Thoracic aorta (tissue), 2 donors: ENCODE measurements at places on chromosomes 12 and 14. TPM values are rescaled to one million over a fixed set of nuclear protein-coding genes. Genes with fewer than 3 reads are reported as not detected.

GRCh38 chr12:18261273-18261672 is at the start of gene PIK3C2G:
TSS of gene PIK3C2G (plus strand) at chr12:18261518. CDS start at chr12:18282082, 20,564 bp downstream.
- no peak for DNase-seq

DNA sequence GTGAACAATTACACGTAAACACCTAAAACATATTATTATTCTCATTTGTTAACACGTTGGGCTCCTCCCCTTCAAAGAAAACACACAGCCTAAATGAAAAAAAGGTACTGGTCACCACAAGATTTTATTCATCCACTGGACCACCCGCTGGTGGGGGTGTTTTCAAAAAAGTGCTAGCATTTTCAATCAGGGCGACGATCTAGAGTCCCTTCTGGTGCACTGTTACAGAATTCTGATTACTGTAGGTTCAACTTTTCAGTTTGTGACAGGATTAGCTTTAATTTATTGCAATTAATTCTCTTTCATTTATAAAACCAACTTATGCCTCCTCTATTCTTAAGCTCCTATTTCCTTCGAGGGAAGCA is 443 bp downstream of the MAGOHB start:
- DNase-seq, result no peak

- DNase-seq, result no peak
These were observed 4.5 kb downstream of the DPF3 start for GRCh38 chr14:72889366-72889765.

DNA sequence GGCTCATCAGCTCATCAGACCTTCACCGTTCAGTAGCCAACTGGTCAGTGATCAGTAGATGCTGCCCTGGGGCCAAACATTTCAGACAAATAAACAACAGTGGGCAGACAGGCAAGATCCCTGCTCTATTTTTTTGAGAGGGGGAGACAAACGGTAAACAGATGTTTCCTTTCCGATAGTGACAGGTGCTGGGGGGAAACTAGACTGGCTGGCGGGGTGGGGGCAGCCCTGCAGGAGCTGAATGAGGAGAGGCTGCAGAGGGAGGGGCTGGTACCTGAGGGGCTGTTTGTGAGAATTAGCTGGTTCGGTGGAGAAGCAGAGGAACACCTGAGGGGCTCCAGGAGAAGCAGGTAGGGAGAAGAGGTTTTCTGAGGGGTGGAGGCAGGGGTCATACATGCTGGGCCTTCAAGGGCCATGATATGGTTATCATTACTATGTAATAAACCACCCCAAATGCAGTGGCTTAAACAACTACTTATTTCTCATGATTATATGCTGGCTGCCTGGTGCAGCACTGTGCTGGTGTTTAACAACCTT is 8.2 kb upstream of the GOLGA3 start:
- DNase-seq, result no peak

- DNase-seq, result no peak
These were observed 119.3 kb downstream of the LMNTD1 start for GRCh38 chr12:25433581-25434325.

GRCh38 chr12:114430306-114430705 is 24.4 kb upstream of the TBX5 start:
- DNase-seq, result no peak

GRCh38 chr12:124607681-124608425 is 40.4 kb upstream of the NCOR2 start:
- DNase-seq, result no peak

GRCh38 chr14:69637503-69638031 is 26.2 kb downstream of the SUSD6 start:
- no peak for DNase-seq

DNA sequence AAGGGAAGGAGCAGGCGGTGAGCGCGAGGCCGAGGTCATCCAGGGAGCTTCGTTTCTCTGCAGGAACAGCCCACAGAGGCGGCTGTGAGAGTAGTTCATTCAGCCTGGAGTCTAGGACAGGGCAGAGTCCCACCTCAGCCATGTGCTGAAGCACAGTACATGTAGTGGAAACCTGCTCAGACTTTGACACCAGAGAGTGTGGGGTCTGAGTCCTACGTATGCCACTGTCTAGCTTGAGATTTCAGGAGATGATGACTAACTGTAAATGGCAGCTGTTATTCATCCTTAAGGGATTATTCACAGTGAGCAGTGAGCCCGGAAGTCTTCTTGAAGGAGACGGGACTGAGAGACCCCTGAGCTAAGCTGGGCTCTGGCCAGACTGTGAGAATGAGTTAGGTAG is 938 bp upstream of the SLC6A13 start:
- DNase-seq, result no peak

DNA sequence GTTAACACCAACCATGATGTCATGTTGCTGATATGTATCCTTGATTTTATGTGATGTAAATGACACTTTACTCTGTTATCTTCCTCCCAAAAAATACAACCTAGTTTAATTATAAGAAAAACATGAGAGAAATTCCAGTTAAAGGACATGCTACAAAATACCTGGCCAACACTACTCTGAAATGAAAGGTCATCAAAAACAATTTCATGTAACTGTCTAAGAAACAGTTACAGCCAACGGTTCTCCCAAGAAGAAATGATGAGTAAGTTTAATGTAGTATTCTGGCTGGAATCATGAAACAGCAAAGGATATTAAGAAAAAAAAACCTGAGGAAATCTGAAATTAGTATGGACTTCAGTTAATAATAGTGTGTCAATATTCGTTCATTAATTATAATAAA is 653.3 kb upstream of the FOXG1 start:
- no peak for DNase-seq

GRCh38 chr12:118783703-118784102 is 197.6 kb upstream of the SRRM4 start:
- no peak for DNase-seq

DNA sequence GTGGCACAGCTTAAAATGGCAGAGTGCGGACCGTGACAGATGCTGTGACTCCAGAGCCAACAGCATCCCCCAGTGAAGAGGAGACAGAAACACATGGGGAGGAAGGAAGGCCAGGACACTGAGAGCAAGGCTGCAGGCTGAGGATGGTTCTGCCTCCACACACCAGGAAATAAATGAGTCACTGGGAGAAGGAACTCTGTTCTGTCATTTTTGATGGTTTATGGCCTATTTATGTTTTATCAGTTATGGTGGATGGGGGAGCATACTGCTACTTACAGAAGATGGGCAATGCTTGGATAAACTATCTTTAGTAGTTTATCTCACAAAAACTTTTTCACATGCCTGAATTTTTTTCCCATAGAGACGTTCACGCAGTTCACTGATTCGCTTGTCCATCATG is 33.8 kb downstream of the ZFYVE21 start:
- no peak for DNase-seq

DNA sequence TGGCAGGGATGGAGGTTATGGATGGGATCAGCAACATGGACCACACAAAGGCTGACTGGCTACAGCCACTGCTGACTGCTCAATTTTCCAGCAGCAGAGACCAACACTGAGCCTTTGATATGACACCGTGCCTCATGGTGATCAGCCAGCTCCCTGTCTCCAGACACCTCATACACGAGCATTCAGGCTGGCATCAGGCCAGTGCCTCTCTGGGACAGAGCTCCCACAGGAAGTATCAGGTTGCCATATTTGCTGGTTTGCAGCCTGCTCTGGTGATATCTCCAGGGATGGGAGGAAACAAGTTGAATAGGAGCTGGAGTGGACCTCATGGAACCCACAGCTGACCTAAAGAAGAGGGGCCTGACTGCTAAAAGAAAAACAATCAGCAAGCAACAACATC is 471.2 kb upstream of the ATXN7L3B start:
- DNase-seq, result no peak

DNA sequence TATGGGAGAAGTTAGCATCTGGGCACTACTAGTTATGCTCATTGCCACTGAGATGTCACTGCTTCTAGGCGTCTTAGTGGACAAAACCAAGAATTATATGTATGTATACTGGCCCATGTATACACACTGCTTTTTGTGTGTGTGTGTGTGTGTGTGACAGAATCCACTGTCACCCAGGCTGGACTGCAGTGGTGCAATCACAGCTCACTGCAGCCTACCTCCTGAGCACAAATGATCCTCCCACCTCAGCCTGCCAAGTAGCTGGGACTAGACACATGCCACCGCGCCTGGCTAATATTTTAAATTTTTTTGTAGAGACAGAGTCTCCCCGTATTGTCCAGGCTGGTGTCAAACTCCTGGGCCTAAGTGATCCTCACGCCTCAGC is 25.2 kb downstream of the LIMA1 start:
- no peak for DNase-seq

- no peak for DNase-seq
These were observed 54.3 kb upstream of the TMX1 start for GRCh38 chr14:51185754-51186153.

DNA sequence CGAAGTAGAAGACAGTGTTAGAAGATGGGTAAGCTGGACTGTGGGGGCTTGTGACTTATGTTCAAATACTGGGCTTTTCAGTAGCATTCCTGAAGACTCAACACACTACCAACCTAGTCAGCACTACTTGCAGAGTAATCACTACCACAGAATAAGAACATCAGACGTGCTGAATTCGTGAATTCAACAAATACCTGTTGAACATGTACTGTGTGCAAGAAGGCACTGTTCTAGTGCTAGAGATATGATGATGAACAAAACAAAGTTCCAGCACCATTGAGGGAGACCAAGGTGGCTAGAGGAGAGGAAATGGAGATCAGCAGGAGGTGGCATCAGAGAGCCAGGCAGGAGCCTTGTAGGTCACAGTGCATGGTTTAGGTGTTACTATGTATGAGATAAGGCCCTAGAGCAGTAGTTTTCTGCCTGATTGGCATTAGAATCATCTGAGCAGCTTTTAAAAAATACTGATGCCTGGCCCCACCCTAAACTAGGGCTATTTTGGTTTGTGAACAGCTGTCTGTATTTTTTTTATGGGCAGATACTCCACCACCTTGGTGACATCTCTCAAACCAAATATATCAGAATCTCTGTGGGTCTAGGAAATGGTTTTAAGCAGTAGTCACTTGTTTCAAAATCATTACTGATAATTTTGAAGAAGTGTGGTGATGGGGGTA is 26.8 kb downstream of the FERMT2 start:
- DNase-seq, result no peak

DNA sequence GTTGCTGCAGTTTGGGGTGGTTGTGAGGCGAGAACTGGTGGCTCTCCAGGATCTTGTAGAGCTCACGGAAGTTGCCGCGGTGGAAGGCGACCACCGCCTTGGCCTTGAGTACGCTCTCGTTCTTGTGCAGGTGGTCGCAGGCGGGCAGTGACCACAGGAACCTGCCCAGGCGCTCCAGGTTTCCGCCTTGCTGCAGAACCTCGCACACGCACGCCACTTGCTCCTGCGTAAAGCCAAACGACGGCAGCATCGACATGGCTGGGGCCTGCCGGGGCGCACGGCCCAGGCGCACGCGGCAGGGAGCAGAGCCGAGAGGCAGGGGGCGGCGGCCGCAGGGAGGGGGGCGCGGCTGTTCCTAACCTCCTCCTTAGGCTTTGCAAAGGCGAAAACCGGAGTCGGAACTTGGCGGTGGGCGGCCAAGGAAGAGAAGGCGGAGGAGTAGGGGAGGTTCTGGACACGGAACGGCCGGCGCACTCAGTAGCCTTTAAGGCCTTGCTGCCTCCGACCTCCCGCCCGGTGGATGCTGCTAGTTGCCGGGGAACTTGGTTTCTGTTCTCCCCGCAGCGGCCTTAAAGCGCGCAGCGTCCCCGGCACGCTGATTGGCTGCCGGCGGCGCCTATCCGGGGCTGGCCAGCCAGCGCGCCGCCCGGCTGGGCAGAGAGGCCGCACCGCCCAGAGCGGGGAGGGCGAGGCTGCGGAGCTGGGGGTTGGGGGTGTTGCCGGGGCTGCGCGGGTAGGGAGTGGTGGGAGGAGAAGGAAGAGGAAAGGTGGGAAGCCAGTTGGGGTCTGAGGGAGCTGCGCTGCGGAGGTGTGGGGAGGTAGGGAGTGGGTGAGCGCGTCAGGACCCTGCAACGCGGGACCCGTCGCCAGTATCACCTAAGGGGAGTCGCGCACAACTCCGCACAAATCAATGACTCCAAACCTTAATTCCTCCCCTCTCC is at the start of gene SIX1:
Gene SIX1 (minus strand): TSS at position 544 of the 941 bp plus-strand sequence. CDS start 288 bp downstream, at position 256.
- no peak for DNase-seq

DNA sequence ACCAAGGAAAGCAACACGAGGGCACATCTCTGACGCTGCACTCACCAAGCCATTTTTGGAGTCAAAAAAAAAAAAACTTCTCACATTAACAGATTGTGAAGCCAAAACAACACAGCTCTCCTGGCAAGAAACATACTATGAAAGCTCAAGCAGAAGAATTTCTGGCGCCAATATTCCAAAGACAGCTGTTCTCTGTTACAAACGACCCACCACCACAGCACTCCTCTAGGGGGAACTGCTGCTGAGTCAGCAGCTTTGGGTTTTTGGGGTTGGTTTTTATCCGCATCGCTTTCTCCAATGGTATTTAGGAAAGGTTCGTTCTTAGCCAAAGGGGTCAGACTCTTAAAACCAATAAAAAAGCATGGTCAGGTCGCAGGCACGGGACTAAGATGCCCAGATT is 379.4 kb downstream of the RPS29 start:
- no peak for DNase-seq

GRCh38 chr12:54988402-54989054 is 4.0 kb upstream of the TESPA1 start:
- no peak for DNase-seq

DNA sequence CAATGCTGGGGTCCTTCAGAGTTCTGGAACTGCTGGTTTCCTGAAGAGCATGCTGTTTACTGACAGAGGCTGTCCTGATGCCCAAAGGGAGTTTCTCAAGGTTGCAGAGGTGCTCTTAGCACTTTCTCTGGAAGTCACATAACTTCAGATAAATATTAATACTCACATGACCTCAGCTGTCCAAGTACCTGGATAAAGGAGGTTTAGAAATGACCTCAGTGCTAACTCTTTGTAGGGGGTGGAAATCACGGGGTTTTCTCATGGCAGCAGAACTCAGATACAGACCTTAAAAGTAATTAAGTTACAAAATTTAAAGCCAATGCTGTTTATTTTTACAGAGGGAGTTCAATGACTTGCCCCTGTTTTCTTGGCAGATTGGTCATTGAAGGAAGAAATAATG is 225.9 kb downstream of the MSRB3 start:
- DNase-seq, result no peak

GRCh38 chr14:99891900-99892299 is 98.7 kb downstream of the EML1 start:
- DNase-seq, result no peak

The HOXC13 gene
- not detected for total RNA-seq

The PLA2G1B gene
- not detected for total RNA-seq

The IL26 gene
- not detected for total RNA-seq

The P3H3 gene
- 77.7 TPM for total RNA-seq

The GPD1 gene
- 5.0 TPM for total RNA-seq

The B4GALNT1 gene
- 11.0 TPM for total RNA-seq

The MED13L gene
- total RNA-seq, result 221 TPM
